ENCODE measurements at places on chromosomes 7 and 10. TPM values are rescaled to one million over a fixed set of nuclear protein-coding genes. Genes with fewer than 3 reads are reported as not detected.
A peak's percentile ranks its signal among the peaks of the same experiment; 100 is the strongest.

DNA sequence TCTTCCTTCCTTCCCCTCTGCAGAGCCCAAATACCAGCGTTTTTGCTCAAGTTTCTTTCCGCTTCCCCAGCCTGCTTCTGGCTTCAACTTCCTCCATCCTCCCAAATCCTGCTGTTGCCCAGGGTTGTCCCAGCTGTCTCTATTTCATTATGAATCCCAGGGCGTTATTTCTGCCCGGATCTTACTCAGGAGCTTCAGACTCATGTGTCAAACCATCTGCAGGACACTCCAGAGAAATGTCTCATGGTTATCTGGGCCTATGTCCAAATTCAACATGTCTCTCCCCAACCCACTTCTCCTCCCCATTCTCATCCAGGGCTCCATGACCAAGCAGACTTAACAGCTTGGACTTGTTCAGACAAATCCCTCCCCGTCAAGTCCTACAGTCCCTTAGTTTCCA, 15.6 kb downstream of the ARHGAP22 start:
- peak overlapping the region; percentile 47 for H3K4me3 ChIP-seq
- peak overlapping the region; percentile 89 for H3K27ac ChIP-seq
- H3K36me3 ChIP-seq = 0 out of 2 replicates have a peak, but pooled peaks cover 5% of the 10 kb centered on the region
- no peaks in the 10 kb centered on the region for H3K27me3 ChIP-seq

DNA sequence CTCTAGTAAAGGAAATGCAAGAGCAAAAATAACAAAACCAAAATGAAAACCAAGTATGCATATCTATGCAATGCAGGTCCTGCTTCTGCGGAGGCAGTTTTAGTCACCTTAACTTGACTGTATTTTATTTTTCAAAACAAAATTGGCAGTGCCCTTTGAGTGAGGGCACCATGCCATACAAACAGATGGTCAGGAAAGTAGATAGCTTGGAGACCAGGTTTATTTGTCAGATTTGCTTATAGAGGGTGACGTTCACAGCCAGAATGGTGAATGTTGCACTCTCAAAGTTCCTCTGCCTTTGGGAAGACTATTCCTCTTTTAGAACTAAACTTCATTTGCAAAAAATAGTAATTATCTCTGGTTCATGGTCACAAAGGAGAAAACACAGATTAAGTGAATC, 801.9 kb downstream of the ANKRD7 start:
- H3K27ac ChIP-seq = no peak overlapping the region
- no peaks in the 10 kb centered on the region for H3K27me3 ChIP-seq
- H3K36me3 ChIP-seq = no peaks in the 10 kb centered on the region
- H3K4me3 ChIP-seq = no peak overlapping the region
- H3K4me1 ChIP-seq = no peaks in the 10 kb centered on the region
- no peak for DNase-seq

DNA sequence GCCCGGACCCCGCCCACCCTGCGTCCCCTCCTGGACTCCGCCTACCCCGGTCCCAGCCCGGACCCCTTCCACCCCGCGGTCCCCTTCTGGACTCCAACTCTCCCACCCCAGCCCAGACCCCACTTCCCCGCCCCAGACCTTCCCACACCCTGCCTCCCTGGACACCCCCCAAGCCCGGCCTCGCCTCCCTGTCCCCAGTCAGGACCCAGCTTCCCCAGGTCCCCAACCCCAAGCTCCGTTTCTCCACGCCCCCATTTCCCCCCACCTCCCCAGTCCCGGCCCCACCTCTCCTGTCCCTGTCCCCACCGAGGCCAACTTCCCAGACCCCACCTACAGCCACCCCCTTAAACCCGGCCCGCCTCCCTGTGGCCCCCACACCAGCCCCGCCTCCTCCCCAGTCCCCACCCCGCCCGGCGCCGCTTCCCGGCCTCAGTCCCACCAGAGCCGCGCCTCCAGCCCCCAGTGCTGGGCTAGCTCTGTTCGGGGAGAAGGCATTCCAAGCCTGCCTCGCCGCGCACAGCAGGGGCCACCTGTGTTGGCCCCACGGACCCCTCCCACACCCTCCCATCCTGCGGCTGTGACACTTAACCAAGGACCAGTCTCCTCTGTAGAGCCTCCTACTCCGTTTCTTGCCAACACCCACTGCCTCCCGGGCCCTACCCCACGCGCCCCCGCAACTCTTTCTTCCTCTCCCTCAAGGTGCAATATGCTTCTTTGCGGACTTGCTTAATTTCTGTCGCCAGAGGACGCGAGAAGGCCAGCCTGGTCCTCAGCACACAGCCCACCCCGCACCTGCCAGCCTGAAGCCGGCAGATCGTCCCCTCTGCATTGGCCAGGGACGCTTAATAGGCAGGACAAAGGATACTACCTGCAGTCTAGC, 736 bp upstream of the ITIH5 start:
- H3K4me1 ChIP-seq = no peaks in the 10 kb centered on the region
- H3K27me3 ChIP-seq = peaks cover 49% of the 10 kb centered on the region
- H3K4me3 ChIP-seq = no peak overlapping the region
- H3K36me3 ChIP-seq = no peaks in the 10 kb centered on the region
- no peak overlapping the region for H3K27ac ChIP-seq

- H3K4me3 ChIP-seq = no peak overlapping the region
- peaks cover 12% of the 10 kb centered on the region for H3K4me1 ChIP-seq
- DNase-seq = peak; percentile 74
- no peak overlapping the region for H3K27ac ChIP-seq
- no peaks in the 10 kb centered on the region for H3K36me3 ChIP-seq
- no peaks in the 10 kb centered on the region for H3K27me3 ChIP-seq
These were observed 2.4 kb downstream of the ADCK2 start for GRCh38 chr7:140674899-140675701.

DNA sequence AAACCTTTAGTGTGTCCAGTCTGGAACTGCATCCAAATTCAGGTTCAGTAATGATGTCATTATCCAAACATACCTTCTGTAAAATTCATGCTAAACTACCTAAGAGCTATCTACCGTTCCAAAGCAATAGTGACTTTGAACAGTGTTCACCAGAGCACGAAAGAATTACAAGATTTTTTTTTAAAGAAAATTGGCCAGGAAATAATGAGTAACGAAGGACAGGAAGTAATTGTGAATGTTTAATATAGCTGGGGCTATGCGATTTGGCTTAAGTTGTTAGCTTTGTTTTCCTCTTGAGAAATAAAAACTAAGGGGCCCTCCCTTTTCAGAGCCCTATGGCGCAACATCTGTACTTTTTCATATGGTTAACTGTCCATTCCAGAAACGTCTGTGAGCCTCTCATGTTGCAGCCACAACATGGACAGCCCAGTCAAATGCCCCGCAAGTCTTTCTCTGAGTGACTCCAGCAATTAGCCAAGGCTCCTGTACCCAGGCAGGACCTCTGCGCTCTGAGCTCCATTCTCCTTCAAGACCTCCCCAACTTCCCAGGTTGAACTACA, 694 bp upstream of the FAS start:
- no peaks in the 10 kb centered on the region for H3K27me3 ChIP-seq
- H3K4me3 ChIP-seq = peak overlapping the region; percentile 90
- H3K27ac ChIP-seq = peak overlapping the region; percentile 89
- DNase-seq = peak; percentile 95

DNA sequence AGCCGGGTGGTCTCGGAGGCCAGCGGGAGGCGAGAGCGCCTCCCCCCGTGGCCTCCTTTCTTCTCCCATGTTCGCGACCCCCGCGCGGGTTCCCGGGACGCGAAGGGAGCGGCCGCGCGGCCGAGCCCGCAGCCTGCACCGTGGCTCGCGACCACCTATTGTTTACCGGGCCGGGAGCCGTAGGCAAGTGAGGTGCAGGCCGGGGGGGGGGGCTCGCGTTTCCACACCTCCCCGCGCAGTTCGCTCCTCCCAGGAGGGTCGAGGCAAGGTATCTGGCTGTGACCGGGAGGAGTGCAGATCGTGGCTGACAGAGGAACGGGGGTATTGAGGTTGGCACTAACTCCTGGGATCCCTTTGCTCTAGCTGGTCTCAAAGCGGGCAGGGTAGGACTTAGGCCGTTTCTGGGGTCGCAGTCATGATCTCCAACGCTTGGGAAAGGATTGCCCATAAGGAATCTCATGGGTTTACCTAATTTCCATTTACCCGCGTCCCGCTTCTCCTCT, 734 bp downstream of the PTPN12 start:
- no peaks in the 10 kb centered on the region for H3K36me3 ChIP-seq
- DNase-seq = peak; percentile 56
- H3K27me3 ChIP-seq = no peaks in the 10 kb centered on the region
- peaks cover 34% of the 10 kb centered on the region for H3K4me1 ChIP-seq
- H3K4me3 ChIP-seq = peak overlapping the region; percentile 92
- H3K27ac ChIP-seq = peak overlapping the region; percentile 89

DNA sequence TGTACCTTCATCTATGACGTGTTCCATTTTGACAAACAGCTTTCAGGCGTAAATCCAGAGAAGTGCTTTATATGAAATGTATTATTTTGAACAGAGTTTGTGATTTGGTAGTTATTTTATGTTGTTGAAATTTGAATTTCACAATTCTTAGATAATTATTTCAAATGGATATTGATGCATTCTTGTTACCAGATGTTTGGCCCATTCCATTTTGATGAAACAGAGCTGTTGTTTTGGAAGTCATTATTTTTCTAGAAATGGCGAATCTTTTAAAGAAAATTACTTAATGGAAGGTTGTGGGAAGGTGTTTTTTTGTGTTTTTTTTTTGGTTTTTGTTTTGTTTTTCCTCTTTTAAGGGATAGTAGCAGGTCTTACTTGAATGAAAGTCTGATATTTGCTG, 2.4 kb downstream of the OTUD1 start:
- peak overlapping the region; percentile 55 for H3K27ac ChIP-seq
- peak; percentile 42 for DNase-seq
- no peaks in the 10 kb centered on the region for H3K27me3 ChIP-seq
- peaks cover 28% of the 10 kb centered on the region for H3K4me1 ChIP-seq
- H3K36me3 ChIP-seq = no peaks in the 10 kb centered on the region

- H3K27ac ChIP-seq = no peak overlapping the region
- H3K36me3 ChIP-seq = no peaks in the 10 kb centered on the region
- DNase-seq = no peak
- no peaks in the 10 kb centered on the region for H3K27me3 ChIP-seq
- no peak overlapping the region for H3K4me3 ChIP-seq
- H3K4me1 ChIP-seq = peaks cover 7% of the 10 kb centered on the region
These were observed 46.1 kb downstream of the CPEB3 start for GRCh38 chr10:92244796-92245195.

DNA sequence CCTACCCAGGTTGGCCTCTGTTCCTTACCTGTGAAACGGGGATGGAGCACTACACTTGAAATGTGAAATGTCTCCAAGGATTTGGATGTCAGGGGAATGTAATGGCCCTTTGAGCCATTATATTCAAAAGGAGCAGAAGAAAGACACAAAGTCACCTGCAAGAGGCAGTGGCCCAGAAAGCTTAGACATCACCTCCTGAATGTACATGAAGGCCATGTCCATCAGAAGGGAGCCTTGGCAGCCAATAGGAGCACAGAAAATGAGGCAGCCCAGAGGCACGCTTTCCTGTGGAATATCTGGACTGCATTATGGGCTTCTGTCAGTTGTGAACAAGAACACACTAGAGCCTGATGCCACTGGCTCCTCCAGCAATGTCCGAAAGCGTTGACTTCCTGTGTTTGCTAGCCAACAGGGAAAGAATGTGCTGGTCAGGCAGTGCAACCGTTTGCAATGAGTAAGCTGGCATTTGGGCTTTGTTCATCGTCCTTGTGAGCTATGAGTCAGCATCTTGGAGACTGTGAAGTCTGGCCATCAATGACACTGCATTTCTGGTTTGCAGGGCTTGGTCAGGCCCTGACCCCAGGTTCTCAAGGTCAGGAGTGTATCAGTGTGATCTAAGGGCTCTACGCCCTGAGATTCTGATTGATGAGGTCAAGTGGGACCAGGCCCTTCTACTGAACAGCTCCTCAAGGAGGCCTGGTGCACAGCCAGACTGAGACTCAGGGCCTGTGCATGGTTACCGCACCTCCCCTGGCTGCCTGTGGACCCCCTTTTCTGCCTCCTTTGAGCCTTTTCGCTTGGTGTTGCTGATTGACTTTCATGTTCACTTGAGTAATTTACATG, 222.4 kb downstream of the RPS24 start:
- H3K4me3 ChIP-seq = no peak overlapping the region
- H3K27me3 ChIP-seq = no peaks in the 10 kb centered on the region
- no peaks in the 10 kb centered on the region for H3K36me3 ChIP-seq
- peak; percentile 99 for DNase-seq
- peaks cover 29% of the 10 kb centered on the region for H3K4me1 ChIP-seq

GRCh38 chr7:137731436-137731835, 115.3 kb downstream of the DGKI start:
- peak; percentile 67 for DNase-seq
- H3K4me1 ChIP-seq = peaks cover 45% of the 10 kb centered on the region
- H3K27ac ChIP-seq = peak overlapping the region; percentile 54
- H3K36me3 ChIP-seq = no peaks in the 10 kb centered on the region
- no peak overlapping the region for H3K4me3 ChIP-seq

DNA sequence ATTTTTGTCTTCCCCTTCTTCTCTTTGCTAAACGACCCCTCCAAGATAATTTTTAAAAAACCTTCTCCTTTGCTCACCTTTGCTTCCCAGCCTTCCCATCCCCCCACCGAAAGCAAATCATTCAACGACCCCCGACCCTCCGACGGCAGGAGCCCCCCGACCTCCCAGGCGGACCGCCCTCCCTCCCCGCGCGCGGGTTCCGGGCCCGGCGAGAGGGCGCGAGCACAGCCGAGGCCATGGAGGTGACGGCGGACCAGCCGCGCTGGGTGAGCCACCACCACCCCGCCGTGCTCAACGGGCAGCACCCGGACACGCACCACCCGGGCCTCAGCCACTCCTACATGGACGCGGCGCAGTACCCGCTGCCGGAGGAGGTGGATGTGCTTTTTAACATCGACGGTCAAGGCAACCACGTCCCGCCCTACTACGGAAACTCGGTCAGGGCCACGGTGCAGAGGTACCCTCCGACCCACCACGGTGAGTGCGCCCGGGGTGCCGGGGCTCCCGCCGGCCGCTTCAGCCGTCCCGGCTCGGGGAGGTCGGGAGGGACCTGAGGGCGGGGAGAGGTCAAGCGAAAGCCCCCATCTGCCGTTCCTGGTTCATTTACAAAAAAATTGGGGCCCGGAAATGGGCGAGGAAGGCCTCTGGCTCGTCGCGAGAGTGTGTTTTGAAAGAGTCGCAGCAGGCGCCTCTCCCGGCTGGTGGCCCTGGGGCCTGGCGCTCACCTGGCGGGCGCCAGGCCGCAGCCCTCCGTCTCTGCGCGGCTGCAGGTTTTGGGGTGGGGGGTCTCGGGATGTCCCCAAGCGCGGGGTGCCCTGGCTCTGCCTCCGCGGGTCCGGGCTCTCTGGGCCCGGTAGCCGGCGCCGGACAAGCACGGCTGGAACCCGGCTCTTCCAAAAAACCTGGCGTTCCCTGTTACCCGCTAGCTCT, 1.2 kb downstream of the GATA3 start:
- no peak overlapping the region for H3K4me3 ChIP-seq
- peaks cover 77% of the 10 kb centered on the region for H3K27me3 ChIP-seq
- H3K27ac ChIP-seq = no peak overlapping the region
- no peak for DNase-seq
- H3K4me1 ChIP-seq = no peaks in the 10 kb centered on the region

DNA sequence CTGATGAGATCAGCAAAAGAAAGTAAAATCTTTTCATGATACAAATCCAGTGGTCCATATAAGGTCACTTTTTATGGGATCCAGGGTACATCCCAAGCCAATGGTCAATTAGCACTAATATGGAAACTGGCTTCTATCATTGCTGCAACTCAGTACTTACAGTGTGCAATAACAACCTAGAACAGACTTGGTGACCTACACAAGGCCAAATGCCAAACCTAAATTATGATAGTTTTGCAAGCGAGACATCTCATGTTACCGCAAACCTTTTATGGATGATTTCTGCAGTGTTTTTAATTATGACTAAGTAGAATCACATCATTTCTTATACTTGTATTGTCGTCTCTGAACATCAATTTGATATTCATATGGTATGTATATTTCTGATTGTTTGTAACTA, 583.5 kb upstream of the SEMA3D start:
- peak overlapping the region; percentile 58 for H3K27ac ChIP-seq
- peaks cover 52% of the 10 kb centered on the region for H3K4me1 ChIP-seq
- peak overlapping the region; percentile 64 for H3K4me3 ChIP-seq
- no peaks in the 10 kb centered on the region for H3K27me3 ChIP-seq

The TMEM176B gene
- not detected for polyA plus RNA-seq

Measured in GM23248 (cell line).